SW 1271 (cell line): ENCODE measurements at places on chromosomes 2 and 18.

DNA sequence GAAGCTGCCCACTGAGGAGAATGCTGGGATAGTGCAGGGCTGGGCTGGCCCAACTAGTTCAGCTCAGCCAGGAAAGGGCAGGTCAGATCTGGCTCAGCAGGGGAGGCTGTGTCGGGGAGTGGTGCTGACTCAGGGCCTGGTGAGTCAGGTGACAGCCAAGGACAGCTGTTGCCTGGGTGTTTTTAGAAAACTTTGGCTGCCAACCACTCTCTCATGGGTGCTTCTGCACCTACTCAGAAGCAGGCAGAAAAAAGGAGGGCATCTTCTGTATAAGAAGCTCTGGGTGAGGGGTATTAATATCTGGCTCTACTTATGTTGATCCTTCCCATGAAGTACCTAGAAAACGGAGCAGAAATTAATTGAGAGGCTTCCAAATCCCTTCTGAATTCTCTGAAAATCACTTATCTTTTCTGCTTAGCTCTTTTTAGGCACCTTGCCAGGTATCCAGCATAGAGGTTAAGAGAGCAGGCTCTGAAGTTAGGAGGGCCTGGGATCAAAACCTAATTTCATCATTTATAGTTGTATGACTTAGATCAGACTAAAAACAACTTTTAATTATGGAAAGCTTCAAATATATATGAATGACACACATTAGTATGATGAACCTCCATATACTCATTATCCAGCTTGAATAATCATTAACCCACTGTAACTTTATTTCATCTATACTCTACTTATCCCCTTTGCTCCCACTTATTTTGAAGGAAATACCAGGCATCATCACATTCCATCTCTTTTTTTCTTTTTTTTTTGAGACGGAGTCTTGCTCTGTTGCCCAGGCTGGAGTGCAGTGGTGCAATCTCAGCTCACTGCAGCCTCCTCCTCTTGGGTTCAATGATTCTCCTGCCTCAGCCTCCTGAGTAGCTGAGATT lies 15.5 kb upstream of the RAB10 start:
- peak; percentile 84 for DNase-seq

DNA sequence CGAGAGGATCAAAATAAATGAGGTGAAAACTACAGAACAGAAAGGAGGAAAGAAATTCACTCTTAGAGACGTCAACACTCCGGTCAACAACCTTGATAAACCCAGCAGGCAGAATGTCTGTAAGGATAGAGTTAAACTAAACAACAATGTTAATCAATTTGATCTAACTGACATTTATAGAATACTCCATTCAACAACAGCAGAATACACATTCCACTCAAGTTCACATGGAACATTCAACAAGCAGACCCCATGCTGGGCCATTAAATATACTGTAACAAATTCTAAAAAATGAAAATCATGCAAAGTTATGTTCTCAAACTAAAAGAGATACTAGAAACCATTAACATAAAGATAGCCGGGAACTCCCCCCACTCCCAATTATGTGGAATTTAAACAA lies 41.8 kb downstream of the FAM210A start:
- no peak for DNase-seq

DNA sequence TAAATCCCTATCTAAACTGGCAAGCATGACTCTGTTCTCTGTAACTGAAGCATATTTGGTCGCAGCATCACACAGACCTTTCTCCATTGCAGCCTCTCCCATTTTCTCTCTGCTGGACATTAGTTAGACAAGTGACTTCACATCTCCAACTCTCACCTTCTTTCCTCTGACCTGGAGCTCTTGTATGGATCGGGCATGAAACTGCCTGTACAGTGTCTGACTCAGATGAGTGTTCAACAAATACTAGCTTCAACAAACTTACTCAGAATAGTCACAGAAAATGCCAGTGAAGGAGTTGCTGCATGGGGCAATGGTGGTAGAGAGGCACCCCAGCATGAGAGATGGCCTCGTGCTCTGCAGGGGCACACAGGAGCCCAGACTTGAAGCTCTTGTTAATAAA lies 104.7 kb upstream of the COPS8 start:
- no peak for DNase-seq

- no peak for DNase-seq
These were observed 36.1 kb downstream of the TMEM163 start for GRCh38 chr2:134682726-134683125.

DNA sequence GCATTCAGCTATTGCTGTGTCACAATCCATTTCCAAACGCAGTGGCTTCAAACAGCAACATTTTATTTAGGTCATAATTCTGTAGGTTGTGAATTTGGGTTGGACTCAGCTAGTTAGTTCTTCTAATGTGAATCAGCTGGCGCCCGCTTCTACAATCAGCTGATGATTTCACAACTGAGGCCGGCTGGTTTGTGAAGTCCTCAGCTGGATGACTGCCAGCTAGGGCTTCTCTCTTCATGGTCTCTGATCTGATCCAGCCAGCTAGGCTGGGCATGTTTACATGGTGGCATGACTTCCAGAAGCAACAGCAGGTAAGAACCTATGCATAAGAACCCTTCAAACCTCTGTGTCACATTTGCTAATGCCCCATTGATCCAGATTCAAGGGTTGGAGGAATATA lies 172.0 kb downstream of the SLC4A10 start:
- no peak for DNase-seq

DNA sequence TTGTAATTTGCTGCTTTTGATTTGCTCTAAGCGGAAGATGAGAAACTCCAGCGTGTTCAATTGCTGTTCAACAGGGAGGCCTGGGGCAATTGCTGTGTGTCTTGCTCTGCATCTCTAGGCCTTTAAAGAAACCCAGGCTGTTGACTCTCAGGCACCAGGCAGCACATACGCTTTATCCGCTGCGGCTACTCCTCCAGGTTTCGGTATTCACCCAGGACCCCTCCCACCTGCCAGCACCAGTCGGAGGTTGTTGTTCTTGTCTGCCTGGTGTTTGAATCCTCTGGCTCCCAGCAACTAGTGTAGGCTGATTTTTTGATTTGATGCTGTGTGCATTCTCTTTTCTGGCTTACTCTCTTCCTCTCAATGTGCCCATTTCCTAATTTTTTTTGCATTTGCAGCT lies 383.1 kb downstream of the TSN start:
- DNase-seq, result no peak

DNA sequence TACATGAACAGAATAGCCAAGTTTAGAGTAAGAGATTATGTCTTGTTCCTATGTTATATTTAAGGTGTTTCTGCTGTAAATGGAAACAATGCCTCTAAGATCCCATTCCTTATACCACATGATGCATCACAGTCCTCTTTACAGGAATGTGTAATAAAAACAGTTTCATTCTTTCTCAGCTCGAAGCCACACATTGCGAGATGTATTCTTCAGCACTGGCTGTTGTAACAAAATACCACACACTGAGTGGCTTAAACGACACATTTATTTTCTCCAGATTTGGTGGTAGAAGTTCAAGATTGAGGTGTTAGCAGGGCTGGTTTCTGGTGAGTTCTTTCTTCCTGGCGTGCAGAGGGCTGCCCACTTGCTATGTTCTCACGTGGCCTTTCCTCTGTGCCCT lies 246.2 kb downstream of the SOCS6 start:
- no peak for DNase-seq

DNA sequence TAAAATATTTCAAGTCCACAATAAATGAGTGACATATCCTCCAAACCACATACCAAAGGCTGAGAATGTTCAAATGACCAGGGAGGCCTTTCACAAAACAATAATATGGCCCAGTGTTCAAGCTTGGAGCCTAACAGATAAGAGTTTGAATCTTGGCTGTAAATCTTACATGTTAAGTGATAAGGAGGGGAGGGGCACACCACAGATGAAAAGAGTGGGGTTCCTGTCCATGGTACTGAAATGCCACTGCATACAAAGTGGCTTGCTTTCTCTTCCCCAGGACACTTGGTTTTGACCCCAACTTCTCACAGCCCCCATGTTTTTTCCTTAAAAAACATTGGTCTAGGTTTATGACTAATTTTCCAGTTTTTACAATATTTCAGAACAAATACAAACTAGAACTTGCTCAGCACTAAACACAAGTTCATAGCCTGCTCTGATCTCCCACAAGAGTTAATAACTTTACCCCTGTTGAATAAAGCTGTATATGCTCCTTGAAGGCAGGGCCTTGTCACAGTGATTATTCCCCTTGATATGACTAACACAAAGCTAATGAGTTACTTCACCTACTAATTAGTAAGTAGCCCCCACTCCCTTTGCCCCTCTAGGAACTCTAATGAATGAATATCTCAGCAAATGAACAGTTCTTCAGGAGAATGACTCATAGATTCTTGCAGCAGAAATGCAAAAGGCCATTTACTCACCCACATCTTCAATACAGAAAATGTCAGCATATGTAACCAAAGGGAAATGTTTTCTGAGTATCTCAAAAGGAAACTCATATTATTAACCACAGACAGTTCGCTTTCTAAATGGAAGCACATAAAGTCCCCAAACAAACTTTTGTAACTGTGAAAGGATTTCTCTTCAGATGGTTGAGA lies 142.2 kb downstream of the SATB2 start:
- no peak for DNase-seq

- DNase-seq, result no peak
These were observed 63.6 kb downstream of the ANTXR1 start for GRCh38 chr2:69076601-69077000.

DNA sequence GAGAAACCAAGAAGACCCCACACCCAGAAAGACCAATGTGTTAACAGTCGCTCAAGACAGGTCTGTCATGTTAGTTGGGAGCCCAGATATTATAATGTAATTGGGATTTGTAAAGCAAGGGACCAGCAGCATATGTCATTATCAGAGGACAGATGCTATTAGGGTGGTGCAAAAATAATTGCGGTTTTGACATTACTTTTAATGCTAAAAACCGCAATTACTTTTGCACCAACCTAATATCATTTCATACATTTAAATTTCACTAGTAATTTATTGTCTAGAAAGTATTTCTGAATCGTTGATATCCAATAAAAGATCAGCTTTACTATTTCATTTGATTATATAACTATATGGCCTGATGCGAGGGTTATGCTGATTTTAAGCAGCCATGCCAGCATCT lies 131.2 kb downstream of the TTN start:
- DNase-seq, result no peak

DNA sequence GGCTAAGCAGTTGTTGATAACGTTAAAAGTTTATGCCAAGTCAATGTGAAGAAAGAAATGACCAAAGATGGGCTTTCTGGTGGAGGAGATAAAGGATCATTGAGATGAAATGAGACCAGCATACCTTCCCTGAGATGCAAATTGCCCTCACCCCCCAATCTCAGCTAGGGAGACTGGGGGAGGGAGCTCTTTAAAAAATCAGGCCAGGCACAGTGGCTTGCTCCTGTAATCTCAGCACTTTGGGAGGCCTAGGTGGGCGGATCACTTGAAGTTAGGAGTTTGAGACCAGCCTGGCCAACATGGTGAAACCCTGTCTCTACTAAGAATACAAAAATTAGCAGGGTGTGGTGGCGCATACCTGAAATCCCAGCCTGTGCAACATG lies 30.9 kb upstream of the KCMF1 start:
- DNase-seq, result no peak

- DNase-seq, result no peak
These were observed 336.8 kb downstream of the RBM43 start for GRCh38 chr2:150924878-150925277.

GRCh38 chr18:42670860-42671259 lies 444.6 kb downstream of the RIT2 start:
- no peak for DNase-seq

DNA sequence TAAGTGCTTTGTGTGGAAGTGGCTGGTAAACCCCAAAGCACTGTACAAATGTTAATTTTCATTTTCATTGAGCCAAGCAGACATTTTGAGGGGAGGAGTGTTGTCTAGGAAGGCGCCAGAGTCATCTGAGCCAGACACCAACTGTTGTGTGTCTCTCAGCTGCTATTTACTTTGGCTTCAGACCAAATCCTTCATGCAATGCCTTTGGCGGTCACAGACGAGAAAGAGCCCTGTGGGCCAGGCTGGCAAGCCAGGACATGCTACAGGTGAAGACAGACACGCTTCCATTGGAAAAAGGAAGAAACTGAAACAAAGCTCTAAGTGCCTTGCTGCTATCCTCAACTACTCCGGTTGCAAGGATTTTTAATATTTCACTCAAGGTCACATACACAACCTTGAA lies 115.4 kb upstream of the CDC42EP3 start:
- no peak for DNase-seq

- DNase-seq, result no peak
These were observed 10.9 kb downstream of the APCDD1 start for GRCh38 chr18:10465174-10465939.

GRCh38 chr18:48100165-48100575 lies 169.7 kb upstream of the SMAD2 start:
- DNase-seq, result no peak

- no peak for DNase-seq
These were observed 247.1 kb upstream of the SALL3 start for GRCh38 chr18:78732273-78733210.

GRCh38 chr2:167689444-167689843 lies 558.0 kb downstream of the STK39 start:
- DNase-seq, result no peak

DNA sequence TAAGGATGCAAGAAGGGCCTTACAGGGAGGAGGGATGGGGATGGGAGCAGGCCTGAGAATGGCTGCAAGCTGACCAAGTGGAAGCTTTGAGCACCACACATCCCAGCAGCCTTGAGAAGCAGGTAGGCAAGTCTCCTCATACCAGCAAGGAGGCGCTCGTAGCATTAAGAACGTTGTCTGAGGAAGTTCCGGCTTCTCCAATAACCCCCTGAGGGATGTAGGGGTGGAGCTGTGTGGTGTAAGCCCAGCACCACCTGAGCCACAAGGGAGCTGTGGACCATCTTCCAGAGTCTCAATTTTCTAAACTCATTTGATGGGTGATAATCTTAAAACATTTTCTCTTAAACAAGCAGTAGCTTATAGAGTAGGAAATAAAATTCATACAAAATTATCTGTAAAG lies 50.6 kb downstream of the ST3GAL5 start:
- no peak for DNase-seq

- DNase-seq, result peak; percentile 85
These were observed 202.6 kb downstream of the TGIF1 start for GRCh38 chr18:3652380-3653262.

- DNase-seq, result peak; percentile 38
These were observed 2.3 kb downstream of the ZNF513 start for GRCh38 chr2:27378096-27378808.

GRCh38 chr2:23489471-23490322 lies 104.7 kb downstream of the KLHL29 start:
- DNase-seq, result no peak

DNA sequence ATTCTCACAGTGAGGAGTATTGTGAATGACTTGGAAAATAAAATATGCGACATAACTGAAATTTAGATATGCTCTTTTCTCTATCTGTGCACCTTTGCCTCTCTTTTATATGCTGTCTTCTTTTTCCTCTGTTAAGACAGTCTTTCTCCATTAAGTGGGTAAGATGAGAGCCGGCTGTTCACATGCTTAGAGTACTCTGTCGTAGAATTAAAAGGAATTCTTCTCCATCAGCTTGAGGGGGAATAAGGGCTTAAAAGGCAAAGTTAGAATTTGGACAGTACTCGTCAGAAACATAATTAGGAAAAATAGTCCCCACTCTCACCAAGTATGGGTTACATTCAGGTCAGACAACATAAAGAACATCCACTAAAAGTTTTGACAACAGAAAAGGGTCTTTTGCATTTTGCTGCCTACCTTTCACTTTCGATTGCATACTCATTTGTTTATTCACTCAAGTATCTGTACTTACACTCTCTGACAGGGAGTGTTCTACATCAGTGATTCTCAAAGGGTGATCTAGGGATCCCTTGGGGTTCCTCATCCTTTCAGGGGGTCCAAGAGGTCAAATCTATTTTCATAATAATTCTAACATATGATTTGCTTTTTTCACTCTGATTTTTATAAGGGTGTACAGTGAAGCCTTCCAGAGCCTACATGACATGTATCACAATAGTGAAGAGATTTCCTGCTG lies 48.0 kb downstream of the ARHGAP15 start:
- DNase-seq, result no peak
